ENCODE measurements at places on chromosomes 3 and 15. TPM values are rescaled to one million over a fixed set of nuclear protein-coding genes. Genes with fewer than 3 reads are reported as not detected.

- no peaks in the 10 kb centered on the region for H3K36me3 ChIP-seq
- no peaks in the 10 kb centered on the region for H3K4me1 ChIP-seq
- no peak overlapping the region for H3K27ac ChIP-seq
These were observed 65.9 kb upstream of the MYO5C start for GRCh38 chr15:52361494-52361893.

GRCh38 chr15:62495670-62496614 is 330.9 kb upstream of the C2CD4B start:
- no peak overlapping the region for H3K4me3 ChIP-seq
- no peak overlapping the region for H3K27ac ChIP-seq
- H3K4me1 ChIP-seq, result no peaks in the 10 kb centered on the region

DNA sequence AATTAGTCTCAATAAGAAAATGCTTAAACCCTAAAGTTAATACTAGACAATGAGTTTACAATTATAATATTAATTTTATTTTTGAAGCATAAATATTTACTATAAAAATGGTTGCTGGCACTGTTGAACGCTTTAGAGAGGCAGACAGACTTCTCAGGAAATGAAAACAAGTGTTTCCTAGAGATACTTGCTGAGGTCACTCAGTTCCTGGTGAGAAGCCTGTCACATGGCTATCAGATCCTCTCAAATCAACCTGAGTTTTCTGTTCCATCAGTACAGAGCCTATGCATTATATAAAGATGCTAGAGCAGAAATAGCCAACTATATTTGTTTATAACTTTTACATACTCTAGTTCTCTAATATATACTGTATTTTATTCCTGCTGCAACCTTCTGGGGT is 109.2 kb downstream of the MYO5A start:
- H3K4me3 ChIP-seq, result no peak overlapping the region
- H3K27ac ChIP-seq, result no peak overlapping the region
- H3K4me1 ChIP-seq, result no peaks in the 10 kb centered on the region

GRCh38 chr15:77013776-77014131 is 18.8 kb downstream of the PSTPIP1 start:
- no peaks in the 10 kb centered on the region for H3K27me3 ChIP-seq
- H3K27ac ChIP-seq, result no peak overlapping the region
- H3K4me1 ChIP-seq, result no peaks in the 10 kb centered on the region
- H3K4me3 ChIP-seq, result no peak overlapping the region
- no peaks in the 10 kb centered on the region for H3K36me3 ChIP-seq

- H3K4me1 ChIP-seq, result peaks cover 5% of the 10 kb centered on the region
- H3K27ac ChIP-seq, result no peak overlapping the region
- peak; percentile 27 for DNase-seq
These were observed 63.5 kb upstream of the PRR20G start for GRCh38 chr3:127351321-127351720.

DNA sequence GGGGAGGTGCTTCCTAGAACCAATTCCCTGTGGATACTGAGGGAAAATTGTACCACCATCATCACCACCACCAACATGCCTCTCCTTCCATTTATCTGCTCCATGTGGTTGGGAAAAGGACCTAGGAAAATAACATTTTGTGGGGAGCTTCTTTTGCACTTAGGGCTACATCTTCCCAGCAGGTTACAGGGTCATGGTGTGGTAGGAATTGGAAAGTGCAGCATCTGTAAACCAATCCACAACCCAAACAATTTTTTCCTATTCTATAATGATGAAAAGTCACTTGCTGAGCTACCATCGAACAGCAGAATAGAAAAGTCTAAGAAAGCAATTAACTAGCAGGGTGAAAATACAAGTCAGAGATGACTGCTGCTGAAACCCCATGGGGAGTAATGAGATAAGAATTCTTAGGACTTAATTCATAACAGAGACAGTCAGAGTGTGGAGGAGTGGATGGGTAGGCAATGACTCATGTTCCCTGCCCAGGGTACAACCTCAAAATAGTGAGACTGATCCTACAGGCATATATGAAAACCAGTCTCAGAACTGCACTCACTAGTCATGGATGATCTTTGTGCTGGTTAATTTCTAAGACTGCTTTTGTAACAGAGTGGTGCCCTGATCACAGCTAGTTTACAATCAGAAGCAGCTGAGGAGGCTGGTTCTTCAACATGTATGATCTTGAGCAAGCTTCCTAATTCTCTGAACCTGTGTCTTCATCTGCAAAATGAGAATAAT is 38.1 kb upstream of the LEKR1 start:
- no peak for DNase-seq
- no peak overlapping the region for H3K27ac ChIP-seq
- no peaks in the 10 kb centered on the region for H3K27me3 ChIP-seq

Gene EFCC1
- total RNA-seq, result 0.37 TPM

- no peak for DNase-seq
- no peaks in the 10 kb centered on the region for H3K4me1 ChIP-seq
- no peak overlapping the region for H3K27ac ChIP-seq
- H3K36me3 ChIP-seq, result no peaks in the 10 kb centered on the region
- H3K4me3 ChIP-seq, result no peak overlapping the region
These were observed 20.2 kb upstream of the ERICH6 start for GRCh38 chr3:150723946-150724345.

Gene DUOXA2
- not detected for total RNA-seq

Gene NRG4
- total RNA-seq, result not detected

- no peak overlapping the region for H3K4me3 ChIP-seq
- H3K27ac ChIP-seq, result no peak overlapping the region
- H3K36me3 ChIP-seq, result no peaks in the 10 kb centered on the region
- no peaks in the 10 kb centered on the region for H3K27me3 ChIP-seq
These were observed 398.6 kb downstream of the ZIC1 start for GRCh38 chr3:147807776-147808175.

Gene ILDR1
- total RNA-seq, result 1.6 TPM

- no peak for DNase-seq
- no peaks in the 10 kb centered on the region for H3K4me1 ChIP-seq
- H3K36me3 ChIP-seq, result no peaks in the 10 kb centered on the region
- no peaks in the 10 kb centered on the region for H3K27me3 ChIP-seq
These were observed 36.7 kb downstream of the PXYLP1 start for GRCh38 chr3:141268306-141268705.

DNA sequence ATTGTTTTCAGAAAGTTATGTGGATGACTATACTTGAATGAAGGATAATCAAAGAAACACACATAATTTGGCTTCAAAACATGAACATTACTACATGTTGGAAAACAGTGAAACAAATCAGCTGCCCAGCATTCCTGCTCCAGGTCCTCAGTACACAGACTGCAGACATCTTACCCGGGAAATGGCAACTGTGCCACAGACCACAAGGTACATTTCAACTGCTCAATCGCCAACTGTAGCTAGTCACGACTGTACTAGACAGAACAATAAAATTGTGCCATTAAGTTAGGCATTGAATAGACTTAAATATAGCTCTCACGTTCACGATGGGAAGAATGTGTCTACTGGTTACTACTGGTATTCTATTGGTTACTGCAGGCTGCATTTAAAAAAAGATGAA is 5.0 kb downstream of the NAA50 start:
- H3K36me3 ChIP-seq, result no peaks in the 10 kb centered on the region
- no peak overlapping the region for H3K27ac ChIP-seq
- no peaks in the 10 kb centered on the region for H3K27me3 ChIP-seq
- H3K4me1 ChIP-seq, result no peaks in the 10 kb centered on the region
- DNase-seq, result no peak
- no peak overlapping the region for H3K4me3 ChIP-seq

DNA sequence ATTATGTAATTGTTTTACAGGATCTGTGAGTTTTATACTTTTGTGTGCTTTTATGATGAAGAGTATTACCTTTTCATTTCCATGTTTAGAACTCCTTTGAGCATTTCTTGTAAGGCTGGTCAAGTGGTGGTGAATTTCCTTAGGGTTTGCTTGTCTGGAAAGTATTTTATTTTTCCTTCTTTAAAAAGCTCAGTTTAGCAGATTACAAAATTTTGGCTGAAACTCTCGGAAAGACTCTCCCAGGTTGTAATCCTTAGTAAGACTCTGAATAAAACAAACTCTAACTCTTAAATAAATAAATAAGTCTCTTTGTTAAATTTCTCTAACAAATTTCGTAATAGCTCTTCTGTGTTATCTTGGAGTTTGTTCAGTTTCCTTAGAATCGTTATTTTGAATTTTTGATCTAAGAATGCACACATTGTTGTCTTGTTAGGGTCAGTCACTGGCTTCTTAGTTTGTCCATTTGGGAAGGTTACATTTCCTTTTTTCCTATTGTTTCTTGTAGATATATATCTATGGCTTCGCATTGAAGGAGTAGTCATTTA is 14.7 kb upstream of the ACOX2 start:
- no peaks in the 10 kb centered on the region for H3K4me1 ChIP-seq
- DNase-seq, result no peak
- H3K4me3 ChIP-seq, result no peak overlapping the region
- no peaks in the 10 kb centered on the region for H3K27me3 ChIP-seq

Gene TEX9
- total RNA-seq, result 12.3 TPM

DNA sequence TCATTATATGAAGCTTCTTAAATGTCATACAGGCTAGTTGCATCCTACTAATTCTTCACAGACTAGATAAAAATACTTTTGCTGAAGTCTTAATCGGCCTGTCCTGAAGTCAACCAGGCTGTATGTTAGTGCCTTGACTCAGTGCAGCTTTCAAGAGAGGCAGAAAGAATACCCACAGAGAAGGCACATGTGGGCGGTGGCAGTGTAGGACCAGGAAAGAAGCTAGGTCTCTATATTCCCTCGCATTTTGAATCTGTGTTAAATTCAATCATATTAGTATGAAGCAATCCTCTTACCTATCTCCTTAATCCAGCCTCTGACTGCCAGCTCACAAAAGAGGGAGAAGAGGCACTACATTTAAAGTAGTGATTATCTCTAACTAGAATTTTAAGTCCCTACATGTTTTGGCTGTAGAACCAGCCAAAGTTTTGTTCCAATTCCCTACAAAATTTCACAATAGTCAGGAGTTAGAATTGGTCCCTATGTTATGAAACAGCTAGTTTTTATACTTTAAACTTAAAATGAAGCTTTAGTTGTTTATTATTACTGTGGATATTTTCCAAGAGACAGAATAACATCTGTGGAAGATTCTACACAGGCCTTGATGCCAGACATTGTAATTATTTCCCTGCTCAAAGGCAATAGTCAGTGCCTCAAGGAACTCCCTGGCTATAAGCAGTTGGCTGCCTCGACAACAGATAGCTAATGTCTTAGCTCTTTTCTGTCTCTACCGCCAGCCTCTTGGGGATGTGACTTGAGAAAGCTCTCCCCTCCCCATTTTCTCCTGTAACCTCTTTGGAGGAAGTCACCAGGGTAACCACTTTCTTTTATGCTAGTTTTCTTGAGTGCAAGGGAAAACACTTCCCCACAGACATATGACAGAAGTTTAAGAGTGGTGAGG is 31.9 kb downstream of the CRTC3 start:
- H3K4me1 ChIP-seq, result no peaks in the 10 kb centered on the region
- H3K4me3 ChIP-seq, result no peak overlapping the region
- no peaks in the 10 kb centered on the region for H3K27me3 ChIP-seq

- DNase-seq, result no peak
- H3K27me3 ChIP-seq, result no peaks in the 10 kb centered on the region
- no peaks in the 10 kb centered on the region for H3K4me1 ChIP-seq
- H3K4me3 ChIP-seq, result no peak overlapping the region
- H3K27ac ChIP-seq, result no peak overlapping the region
- H3K36me3 ChIP-seq, result no peaks in the 10 kb centered on the region
These were observed 718.2 kb upstream of the GRM7 start for GRCh38 chr3:6142707-6143106.

Gene PEX11A
- total RNA-seq, result 2.9 TPM

GRCh38 chr3:80190051-80190450 is 422.3 kb upstream of the ROBO1 start:
- DNase-seq, result no peak
- H3K4me3 ChIP-seq, result no peak overlapping the region
- H3K27ac ChIP-seq, result no peak overlapping the region
- H3K36me3 ChIP-seq, result no peaks in the 10 kb centered on the region
- H3K27me3 ChIP-seq, result no peaks in the 10 kb centered on the region

DNA sequence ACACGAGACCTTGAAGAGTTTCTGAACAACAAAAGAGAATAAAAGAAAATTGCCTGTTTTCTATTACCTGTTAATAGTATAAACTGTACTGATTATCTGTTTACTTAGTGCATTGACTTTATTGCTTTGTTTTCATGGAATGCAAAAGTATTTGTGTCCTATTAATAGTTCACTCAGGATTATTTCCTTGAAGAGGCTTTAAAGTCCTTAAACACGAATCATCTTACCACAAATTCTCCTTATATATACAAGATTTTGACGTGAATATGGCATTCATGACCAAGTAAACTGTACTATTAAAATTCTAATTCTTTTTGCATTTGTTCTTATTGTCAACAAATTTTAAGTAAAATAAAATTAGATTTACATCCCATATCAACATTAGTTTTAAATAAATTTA is 513.0 kb downstream of the NTRK3 start:
- H3K4me3 ChIP-seq, result no peak overlapping the region
- no peak for DNase-seq
- H3K27ac ChIP-seq, result no peak overlapping the region
- no peaks in the 10 kb centered on the region for H3K4me1 ChIP-seq

DNA sequence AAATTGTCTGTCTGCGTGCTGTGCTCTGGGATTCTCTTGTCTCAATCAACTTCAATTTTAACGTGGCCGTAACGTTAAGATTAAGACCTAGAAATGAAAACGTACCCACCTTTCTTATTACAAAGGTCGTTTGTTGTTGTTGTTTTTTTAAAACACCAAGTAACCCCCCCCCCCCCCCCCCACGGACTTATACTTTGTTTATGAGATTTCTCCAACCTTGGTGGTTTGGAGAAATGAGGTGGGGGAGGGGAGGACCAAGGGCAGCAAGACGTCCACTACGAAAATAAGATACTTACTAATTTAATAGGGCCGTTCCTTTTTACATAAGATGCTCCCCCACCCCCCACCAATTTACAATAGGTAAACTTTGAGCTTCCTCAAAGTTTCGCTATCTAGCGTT is 244.4 kb upstream of the TOPAZ1 start:
- H3K36me3 ChIP-seq, result no peaks in the 10 kb centered on the region
- H3K27me3 ChIP-seq, result peaks cover 63% of the 10 kb centered on the region
- peaks cover 20% of the 10 kb centered on the region for H3K4me1 ChIP-seq
- H3K27ac ChIP-seq, result no peak overlapping the region
- peak overlapping the region; percentile 75 for H3K4me3 ChIP-seq
- DNase-seq, result no peak

- no peak for DNase-seq
- H3K4me1 ChIP-seq, result no peaks in the 10 kb centered on the region
These were observed 279.1 kb downstream of the ZBTB20 start for GRCh38 chr3:114867835-114868503.

DNA sequence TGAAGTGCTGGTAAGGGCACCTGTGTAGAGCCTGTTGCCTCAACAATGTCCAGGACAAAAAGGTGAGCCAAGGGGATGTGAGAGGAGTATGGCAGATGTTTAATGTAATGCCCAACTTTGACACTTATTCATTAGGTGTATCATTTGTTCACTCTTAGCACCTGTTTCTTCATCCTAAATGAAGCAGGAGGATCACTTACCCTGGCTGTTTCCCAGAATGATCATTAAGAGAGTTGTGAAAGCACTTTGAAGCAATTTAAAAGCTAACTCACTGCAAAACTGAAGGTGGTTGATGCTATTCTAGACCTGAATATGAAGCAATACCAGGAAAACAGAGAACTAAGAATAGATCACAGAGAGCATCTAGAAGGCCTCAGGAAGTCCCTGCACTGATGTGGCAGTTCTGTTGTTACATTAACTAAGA is 3.4 kb upstream of the HHLA2 start:
- DNase-seq, result no peak
- H3K4me1 ChIP-seq, result no peaks in the 10 kb centered on the region

Gene OPA1
- 109 TPM for total RNA-seq

Gene AGTR1
- not detected for total RNA-seq

- DNase-seq, result no peak
- H3K36me3 ChIP-seq, result no peaks in the 10 kb centered on the region
- H3K27ac ChIP-seq, result no peak overlapping the region
- H3K4me3 ChIP-seq, result no peak overlapping the region
- peaks cover 4% of the 10 kb centered on the region for H3K4me1 ChIP-seq
- H3K27me3 ChIP-seq, result no peaks in the 10 kb centered on the region
These were observed 131.7 kb downstream of the TNIK start for GRCh38 chr3:171328419-171329082.

Gene SORD
- total RNA-seq, result 75.8 TPM

Gene CIP2A
- 38.0 TPM for total RNA-seq

Measured in H1 (cell line).